ENCODE measurements at places on chromosomes 6 and 20. TPM values are rescaled to one million over a fixed set of nuclear protein-coding genes. Genes with fewer than 3 reads are reported as not detected.

MACROD2 gene
- not detected for total RNA-seq

BANF2 gene
- total RNA-seq: not detected

LY6G6F gene
- not detected for total RNA-seq

GPLD1 gene
- 1.3 TPM for total RNA-seq

DNA sequence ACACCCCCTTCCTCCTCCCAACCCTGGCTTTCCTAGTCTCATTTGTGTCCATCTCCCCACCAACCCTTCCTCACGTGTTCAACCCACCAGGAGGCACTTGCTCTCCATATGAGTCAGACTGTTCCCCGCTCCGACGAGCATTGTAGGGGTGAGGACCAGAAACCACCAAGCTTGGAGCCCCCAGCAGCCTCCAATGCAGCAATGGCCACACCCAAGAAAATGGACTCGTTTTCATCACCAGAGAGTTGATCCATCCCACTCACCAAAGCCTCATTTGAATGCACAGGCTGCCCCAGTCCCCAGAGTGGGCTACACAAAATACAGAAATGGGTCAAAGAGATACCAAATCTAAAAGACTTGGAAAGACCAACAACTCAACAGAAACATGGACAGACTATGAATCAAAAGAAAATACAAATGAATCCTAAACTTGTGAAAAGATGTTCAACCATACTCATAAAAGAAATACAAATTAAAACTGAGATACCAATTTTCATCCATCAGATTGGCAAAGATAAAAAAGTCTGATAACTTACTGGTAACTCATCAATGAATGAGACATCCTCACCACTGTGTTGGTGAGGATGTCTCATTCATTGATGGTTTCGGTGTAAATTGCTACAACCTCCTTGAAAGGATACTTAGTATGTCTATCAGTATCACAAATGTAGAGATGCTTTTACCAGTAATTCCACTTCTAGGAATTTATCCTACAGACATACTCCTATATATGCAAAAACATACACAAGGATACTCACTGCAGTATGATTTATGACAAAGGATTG, 68.1 kb downstream of the TRERF1 start:
- no peak for DNase-seq

DNA sequence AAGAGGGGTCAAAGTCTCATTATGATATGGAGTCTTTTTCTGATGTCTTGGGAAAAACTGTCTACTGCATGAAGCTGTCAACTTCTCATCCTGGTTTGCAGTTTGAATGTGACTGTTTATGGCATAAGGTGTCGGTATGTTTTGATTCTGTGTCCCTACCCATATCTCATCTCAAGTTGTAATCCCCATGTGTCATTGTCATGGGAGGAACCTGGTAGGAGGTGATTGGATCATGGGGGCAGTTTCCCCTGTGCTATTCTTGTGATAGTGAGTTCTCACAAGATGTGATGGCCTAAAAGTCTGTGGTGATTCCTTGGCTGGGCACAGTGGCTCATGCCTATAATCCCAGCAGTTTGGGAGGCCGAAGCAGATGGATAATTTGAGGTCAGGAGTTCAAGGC, 47.6 kb downstream of the MRAP2 start:
- no peak for DNase-seq

DNA sequence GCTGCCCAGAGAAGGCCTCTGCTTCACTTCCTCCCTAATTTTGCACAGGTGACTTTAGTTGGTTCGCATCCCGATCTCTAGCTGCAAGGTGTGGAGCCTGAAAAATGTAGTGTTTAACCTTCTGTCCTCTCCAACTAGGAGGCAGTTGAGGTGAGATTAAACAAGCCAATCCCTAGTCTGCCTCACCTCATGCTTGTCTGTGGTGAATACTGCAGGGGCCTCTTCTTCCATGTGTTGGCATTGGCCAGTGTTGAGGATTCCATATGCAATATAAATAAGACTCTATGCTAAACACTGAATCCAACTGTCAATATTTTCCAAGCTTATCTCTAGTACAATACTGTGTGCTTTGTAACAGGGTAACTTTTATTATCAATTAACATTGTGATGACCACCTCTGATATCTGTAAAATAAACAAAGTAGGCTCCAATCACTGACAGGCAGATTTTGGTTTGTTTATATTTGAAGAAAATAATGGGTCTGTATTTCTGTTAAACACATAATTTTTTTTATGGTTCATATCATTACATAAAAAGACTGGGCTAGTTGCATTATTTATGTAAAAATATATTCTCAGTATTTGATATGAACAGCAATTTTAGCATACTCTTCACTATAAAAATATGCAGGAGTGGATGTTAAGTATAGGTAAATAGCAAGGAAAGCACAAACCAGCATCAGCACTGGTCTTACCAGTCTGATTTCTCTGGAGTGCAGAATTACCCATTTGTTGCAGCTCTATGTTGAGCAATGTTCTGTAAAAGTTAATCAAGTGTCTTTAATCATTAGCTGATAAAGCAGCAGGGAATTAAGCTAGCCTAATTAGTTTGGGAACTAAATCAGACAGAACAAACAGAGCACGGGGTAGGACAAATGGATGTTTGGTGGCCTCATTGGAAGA, 74.0 kb downstream of the ANKRD6 start:
- no peak for DNase-seq

DNA sequence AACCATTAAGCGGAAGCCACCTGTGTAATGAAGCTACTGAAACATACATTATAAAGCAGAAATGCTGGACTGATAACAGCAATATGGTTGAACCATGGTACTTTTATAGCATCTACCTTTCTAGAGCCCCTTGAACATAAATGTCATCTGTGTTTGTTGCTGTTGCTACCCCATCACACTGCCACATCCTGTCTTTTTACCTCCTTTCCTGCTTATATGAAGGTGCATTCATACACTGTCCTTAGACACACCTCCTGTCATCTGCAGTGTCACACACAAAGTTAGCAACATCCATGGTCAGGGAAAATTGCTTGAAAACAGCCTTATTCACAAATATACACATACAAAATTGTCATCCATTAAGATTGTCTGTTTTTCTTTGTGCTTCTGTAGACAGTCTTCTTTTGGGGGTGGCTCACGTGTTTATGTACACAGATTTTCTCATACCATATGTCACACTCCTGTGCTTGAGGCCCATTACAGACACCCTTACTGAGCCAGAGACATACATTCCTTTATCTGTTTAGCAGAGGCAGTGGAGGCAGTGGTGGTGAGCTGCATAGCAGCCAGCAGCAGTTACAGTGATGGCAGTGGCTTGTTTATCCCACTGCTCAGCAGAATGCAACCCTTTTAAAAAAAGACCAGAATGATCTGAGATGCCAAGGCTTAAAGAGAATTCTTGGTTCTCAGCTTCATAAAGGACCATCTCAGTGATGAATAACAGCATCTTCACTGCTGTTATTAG, 25.9 kb downstream of the C6orf62 start:
- no peak for DNase-seq

DNA sequence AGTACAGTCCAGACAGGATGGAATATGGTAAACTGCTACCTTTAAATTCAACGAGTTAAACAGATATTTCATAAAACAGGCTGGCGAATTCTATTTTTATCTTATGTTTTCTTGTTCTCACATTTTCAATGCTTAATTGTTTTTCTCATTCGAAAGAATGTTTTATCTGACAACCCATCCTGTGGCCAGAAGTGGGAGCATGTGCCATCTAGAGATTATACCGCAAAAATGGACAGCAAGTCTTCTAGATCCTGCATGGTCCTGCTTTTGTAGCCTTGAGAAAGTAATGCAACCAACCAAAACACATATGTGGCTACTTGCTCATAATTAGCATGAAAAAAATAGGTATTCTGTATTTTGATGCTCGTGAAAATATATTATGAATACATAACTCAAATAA, 30.7 kb downstream of the TUBB2B start:
- DNase-seq: no peak

DNA sequence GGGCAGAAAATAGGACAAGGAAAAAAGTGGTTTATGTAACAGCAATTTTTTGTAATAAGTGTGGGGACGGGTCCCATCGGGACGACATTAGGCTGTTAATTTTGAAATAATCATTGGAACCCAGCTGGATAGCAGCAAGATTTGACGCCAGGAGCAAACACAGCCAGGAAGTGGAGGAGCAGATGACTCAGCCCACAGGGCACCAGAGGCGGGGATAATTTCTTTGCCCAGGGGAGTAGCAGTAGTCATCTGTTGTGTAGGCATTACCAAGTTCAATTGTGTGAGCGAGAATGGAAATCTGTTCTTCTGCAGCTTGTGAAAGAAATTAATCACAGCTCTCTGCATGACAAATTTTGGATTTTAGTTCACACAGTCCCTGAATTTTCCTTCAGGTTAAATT, 22.6 kb upstream of the RIN2 start:
- DNase-seq: peak; percentile 73

DNA sequence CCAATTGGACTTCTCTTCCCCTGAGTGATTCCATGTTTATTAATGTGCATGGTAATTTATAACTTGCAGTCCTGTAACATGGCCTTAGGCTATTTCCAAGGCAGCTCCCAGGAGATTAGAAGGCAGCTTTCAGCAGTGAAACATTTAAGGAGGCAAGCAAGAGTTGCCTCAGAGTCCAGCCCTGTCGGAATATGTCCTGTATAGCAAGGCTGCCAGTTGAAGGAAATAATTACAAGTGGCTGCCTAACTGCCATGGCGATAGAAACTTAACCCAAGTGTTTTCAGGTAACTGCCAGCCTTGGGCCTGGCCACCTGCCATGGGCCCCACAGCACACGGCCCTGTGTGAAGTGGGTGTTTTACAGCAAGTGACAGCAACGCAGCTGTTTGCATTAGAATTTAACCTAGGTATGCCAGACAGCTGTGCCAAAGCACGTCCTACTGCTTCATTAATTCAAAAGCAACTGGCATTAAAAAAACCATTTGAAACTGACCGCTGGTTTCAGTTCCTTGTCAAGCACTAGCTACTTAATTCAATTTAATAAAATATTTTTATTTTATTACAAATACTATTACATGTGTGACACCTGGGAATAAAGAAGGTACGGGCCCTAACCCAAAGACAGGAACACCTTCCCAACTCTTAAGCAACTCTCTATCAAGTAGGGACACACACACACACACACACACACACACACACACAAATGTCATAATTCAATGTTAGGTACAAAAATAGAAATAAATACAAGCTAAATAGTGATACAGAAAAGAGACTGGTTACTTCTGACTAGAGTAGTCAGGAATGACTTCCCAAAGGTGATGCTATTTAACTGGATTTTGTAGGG, 151.8 kb upstream of the HEY2 start:
- DNase-seq: no peak

- DNase-seq: no peak
Measured at GRCh38 chr6:116208056-116208785, 45.7 kb downstream of the TSPYL4 start.

- no peak for DNase-seq
Measured at GRCh38 chr20:19241440-19241839, 29.0 kb downstream of the SLC24A3 start.

GRCh38 chr20:50911716-50912115, 19.5 kb downstream of the ADNP start:
- no peak for DNase-seq

DNA sequence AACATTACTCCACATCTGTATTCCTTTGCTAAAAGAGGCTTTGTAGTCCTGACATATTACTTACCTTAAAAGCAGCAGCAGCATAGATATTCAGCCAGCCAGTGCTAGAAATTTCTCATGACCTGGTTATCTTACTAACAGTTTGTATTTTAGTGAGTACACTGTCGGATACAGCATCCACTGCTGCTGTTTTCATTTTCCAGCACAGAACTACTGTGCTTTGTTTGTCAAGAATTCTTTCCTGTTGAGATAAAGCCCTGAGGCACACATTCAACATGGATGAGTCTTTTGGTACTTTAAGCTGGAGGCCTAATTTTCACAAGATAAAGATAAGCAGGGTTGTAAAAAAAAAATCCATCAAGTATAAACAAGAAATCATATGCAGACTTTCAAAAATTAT, 311.2 kb upstream of the OPRM1 start:
- peak; percentile 4 for DNase-seq

DNA sequence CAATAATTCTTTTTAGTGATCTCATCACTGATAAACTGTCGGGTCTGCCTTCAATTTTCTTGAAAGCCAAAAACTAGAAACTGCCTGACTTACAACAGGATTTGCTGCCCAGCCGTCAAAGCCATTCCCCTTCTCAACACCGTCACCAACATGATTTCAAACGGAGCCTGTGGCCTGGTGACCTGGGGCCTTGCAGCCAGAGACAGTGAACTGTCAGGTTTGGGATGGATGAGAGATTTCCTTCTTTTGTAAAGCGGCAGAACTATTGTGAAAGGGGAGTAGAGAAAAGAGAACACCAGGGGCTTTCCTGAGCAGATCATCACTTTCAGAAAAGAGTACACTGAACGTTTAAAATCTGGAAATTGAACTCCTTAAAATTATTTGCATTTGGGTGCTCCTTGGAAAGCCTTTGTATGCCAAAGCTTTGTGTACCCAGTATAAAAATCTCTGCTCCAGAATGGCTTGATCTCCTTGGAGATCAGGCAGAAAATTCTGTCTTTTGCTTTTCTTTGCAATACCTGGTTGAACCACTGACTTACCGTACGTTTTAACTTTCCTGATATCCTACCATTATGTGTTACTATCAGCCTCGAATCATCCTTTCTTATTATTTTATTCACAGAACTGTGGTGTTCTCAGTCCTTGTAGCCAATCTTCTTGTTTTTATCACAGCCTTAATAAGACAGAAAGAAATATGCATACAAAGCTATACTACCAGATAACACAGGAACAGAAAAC, 125.2 kb downstream of the PACRG start:
- DNase-seq: no peak

GRCh38 chr6:88666901-88667300, 296.5 kb downstream of the RNGTT start:
- no peak for DNase-seq

GRCh38 chr6:52616059-52616690, 39.3 kb upstream of the TRAM2 start:
- no peak for DNase-seq

DNA sequence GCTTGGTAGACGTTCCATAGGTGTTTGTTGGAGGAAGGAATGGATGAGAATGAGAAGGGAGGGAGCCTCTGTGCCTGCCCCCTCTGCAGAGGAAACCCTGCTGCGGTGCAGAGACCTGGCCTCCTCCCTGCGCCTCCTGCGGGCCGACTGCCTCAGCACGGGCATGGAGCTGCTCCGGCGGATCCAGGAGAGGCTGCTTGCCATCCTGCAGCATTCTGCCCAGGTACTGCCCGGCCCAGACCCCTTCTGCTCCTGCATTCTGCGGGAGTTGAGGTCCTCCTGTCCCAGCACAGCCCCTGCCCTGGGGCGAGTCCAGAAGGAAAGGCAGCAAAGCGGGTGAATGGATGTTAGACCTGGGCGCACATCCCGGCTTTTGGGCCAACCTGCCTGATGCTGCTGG, 6.1 kb downstream of the DNPH1 start:
- DNase-seq: no peak

DNA sequence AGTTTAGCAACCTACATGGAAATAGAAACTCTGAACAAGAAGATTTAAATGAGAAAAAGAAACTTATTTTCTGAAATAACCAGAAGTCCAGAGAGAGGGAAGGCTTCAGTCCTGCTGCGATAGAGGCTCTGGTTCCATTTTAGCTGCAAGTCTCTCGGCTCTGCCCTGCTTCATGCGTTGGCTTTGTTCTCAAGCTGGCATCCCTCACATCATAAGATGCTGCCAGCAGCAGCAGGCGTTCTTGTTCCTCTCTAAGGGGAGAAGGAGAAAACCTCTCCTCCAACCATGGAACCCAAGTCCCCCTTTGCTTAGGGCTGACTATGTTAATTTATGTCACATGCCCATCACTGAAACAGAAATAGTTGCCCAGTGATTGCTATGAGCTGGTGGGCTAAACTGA, 46.4 kb upstream of the PMEPA1 start:
- no peak for DNase-seq

GRCh38 chr6:166036316-166037095, 131.1 kb downstream of the TBXT start:
- no peak for DNase-seq

GRCh38 chr20:24406750-24407149, 62.7 kb upstream of the SYNDIG1 start:
- no peak for DNase-seq
